NB4 (cell line): ENCODE measurements at places on chromosomes 12 and 14.

- no peak for DNase-seq
Observed at GRCh38 chr12:116426391-116427136, 132.6 kb upstream of the MAP1LC3B2 start.

- no peak for DNase-seq
Observed at GRCh38 chr14:106058342-106058741, 532.0 kb downstream of the TMEM121 start.

DNA sequence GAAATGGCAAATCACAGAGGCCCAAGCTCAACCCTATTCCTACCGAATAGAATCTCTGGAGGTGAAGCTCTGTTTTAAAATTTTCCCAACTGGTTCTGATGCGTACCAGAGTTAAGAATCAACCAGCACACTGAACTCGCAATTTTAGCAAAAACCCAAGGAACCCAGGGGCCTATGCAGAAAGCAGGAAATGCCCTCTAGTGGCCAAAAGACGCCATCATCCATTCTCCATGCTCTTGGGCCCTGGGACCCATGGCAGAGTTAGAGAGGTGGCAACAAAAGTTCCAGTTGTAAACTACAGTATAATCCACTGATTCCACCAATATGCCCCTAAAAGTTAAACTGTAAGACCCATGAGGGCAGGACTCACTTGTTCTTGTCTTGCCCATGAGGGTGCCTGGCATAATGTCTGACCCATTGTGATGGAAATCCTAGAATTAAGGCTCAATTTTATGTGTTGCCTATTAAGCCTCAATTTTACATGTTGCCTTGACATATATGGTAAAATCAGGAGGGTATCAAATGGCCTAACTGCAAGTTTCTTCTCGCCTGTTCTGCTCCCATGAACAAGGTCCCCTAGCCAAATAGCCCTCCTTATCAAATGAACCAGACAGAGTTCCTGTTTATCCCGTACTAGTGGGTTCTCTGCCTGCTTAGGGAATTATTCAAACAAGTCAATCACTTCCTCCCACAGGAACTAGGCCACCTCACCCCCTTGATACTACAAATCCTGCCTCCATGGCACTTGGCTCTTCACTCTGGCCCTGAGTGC lies 137.5 kb upstream of the CPM start:
- peak; percentile 70 for DNase-seq

- DNase-seq: no peak
Observed at GRCh38 chr14:20403521-20403920, 9.8 kb downstream of the TEP1 start.

DNA sequence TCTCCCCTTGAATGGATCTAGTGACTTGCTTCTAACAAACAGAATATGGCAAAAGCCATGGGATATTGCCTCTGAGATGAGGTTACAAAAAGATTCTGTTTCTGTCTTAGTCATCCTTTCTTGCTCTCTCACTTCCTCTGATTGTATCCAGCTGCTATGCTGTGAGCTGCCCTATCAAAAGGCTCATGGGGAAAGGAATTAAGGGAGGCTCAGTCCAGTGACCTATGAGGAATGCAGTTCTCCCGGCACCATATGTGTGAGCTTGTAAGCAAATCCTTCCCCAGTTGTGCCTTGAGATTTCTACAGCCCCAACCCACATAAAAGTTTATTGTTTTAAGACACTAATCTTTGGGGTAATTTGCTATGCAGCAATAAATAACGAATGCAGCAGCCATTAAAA lies 183.1 kb downstream of the KLHL28 start:
- DNase-seq: no peak

DNA sequence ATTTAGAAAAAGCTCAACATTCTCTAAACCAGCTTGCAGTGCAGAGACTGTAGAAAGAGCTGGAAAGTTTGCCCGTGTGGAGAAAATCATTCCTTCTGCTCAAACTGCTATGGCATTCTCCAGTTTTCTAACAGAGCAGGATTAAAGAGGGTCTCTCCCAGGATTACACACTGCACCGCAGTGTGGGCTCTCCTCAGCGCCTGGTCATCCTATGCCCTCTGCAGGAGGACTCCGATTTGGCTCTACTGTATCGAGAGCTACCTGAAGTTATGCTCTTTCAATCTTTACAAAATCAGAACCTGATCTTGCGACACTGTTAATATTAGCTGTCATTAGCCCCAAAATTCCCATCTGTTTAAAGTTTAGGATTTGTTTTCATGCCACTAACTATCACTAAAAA lies 33.0 kb downstream of the BHLHE41 start:
- DNase-seq: no peak

- DNase-seq: peak; percentile 67
Observed at GRCh38 chr12:89731614-89732013, 23.0 kb upstream of the ATP2B1 start.
